ENCODE measurements at places on chromosomes 12 and 14.

DNA sequence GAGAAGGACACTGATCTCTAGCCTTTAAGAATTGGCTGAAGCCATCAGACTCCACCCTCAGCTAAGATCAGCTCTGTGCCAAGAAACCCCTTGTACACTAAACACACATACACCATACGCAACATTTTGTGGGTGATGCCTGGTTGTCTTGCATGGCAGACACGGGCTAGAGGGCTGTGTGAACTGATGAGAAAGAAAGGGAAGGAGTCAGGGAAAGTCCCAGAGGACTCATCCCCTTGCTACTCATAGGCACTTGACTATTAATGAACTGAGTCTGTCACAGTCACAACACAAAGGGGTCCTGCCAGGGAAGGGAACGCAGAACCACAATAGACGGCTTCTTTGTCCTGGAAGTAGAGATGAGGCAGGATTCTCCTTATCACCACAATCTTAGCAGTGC is 80.8 kb downstream of the EMP1 start:
- DNase-seq, result no peak

DNA sequence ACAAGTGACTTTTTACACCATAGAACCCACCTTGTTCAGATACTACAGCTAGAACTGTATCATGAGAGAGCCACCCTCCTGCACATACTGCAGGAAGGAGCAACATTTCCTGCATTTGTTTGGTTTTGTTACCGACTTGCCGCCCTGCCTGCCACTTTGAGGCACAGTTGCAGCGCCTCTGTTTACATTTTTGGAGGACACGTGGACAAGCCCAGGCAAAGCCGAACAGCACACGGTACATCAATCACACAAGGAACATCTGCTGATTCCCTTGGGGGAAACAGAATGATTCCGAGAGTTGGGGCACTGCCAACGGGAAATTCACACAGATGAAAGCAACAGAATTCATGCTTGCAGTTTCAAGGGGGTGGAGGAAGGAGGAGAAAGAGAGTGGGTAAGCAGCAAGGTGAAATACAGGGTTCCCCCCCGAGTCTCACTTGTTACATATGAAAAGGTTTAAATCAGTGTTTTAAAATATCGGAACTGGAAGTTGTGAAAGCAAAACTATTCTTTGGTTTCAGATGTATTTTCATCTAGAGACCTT is 110.7 kb downstream of the BTG1 start:
- DNase-seq, result peak; percentile 55

GRCh38 chr14:88698651-88699050 is 94.1 kb downstream of the EML5 start:
- DNase-seq, result no peak

DNA sequence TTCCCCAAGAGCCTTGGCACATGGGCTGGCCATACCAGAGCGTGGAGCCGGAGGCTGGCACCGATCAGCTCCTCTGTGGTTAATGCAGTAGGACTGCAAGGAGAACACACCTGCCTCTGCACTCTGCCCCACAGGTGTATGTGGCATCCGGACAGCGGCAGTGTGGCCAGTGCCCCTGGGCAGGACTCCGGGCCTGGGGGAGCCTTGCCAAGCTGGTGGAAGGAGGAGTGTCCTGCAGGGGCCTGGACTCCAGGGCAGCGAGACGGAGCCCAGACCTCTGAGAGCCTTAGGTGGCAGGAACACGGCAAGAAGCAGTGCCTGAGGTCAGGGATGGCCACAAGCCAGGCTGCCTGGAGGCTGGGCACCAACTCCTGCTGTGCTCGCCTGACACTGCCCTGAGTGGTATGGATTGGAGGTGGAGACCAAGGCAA is 5.3 kb upstream of the BEGAIN start:
- DNase-seq, result no peak

DNA sequence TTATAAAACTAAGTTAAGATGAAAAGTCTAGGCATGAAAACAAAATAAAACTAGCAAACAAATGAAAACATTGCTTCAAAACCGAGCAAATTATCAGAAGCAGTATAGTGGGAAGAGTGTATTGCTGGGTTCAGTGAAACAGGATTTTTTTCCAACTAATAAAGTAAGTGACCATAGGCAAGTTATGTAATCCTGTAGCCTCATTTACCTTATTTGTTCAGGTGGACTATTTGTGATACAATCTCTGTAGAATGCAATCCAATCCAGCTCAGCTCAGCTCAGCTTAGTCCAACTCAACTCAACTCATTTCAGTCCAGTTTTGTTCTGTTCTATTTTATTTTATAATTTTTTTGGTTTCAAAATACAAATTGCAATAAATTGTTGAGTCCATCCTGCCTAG is 276.7 kb upstream of the LRIG3 start:
- no peak for DNase-seq

DNA sequence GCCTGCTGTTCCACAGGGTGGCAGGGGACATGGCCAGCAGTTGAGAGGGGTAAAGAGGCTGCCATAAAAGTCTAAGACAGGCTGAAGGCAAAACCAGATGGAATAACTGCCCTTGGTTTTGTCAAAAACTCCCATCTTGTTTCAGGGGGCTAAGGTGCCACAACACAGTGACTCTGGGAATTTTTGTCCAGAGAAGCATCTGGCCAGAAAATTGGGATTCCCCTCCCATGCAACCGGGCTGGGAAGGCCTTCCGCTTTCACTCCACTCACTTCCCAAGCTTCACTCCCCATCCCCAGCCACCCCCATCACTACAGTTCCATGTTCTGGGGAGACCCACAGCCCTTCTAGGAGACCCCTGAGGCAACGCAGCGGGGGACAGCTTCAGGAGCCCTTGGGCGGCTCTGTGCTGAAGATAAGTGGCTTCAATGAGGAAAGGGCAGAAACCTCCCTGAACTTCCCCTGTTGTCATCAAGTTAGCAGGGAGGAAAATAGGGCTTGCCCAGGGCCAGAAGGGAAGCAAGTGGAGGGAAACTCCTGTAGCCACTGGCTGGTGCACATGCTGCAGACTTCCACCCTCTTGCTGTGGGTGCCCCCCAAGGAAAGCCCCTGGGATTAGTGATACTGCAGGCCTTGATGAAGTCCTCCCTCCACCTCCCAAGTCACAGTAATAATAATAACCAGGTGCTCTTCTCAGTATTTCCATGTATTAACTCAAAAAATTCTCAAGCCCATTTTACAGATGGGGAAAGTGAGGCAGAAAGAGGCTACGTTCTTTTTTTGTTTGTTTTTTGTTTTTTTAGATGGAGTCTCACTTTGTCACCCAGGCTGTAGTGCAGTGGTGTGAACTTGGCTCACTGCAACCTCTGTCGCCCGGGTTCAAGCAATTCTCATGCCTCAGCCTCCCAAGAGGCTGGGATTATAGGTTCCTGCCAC is 6.0 kb downstream of the TMEM229B start:
- DNase-seq, result no peak

GRCh38 chr12:120980800-120981368 is 2.5 kb downstream of the HNF1A start:
- DNase-seq, result no peak

DNA sequence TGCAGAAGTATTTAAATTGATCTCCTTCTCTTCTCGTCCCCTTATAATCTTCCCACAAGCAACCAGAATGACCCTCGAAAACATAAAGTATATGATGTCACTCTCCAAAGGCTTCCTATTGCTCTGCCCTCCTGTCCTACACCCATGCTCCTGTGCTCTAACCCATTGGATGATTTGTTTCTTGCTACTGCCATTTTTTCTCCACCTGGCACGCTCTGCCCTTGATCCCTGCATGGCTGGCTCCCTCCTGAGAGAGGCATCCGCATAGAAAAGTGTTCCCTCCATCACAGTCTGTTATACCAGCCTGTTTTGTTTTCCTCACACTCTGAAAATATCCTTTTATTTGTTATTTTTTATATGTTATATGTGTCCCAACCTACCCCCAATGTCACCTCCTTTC is 19.8 kb downstream of the MYRFL start:
- DNase-seq, result no peak

- DNase-seq, result peak; percentile 18
Measured at GRCh38 chr12:6340745-6341416, 995 bp downstream of the TNFRSF1A start.

GRCh38 chr12:122172262-122172939 is 1.6 kb downstream of the IL31 start:
- no peak for DNase-seq

GRCh38 chr14:94400422-94400841 is 12.0 kb upstream of the SERPINA1 start:
- DNase-seq, result peak; percentile 35

DNA sequence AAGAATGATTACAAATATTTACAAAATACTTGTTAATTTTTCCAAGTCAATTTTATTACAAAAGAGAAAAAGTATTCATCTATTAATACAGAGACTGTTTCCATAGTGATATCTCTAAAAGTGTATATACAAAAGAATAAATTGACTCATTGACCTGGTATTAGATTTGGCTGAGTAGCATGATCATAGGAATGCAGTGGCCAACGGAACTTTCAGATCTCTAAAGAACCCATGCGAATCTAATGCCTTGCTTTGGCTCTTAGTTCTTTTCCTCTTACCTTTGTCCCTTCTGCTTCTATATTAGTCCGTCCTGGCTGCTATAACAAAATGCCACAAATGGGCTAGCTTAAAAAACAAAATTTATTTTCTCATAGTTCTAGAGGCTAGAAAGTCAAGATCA is 717.8 kb downstream of the TMTC2 start:
- peak; percentile 31 for DNase-seq

- no peak for DNase-seq
Measured at GRCh38 chr14:69841656-69842055, 37.6 kb upstream of the SMOC1 start.

- DNase-seq, result no peak
Measured at GRCh38 chr12:115474539-115475353, 790.8 kb upstream of the TBX3 start.

GRCh38 chr12:75439048-75439447 is 41.5 kb upstream of the GLIPR1 start:
- no peak for DNase-seq

- DNase-seq, result peak; percentile 52
Measured at GRCh38 chr14:64536488-64537245, 3.9 kb upstream of the HSPA2 start.

- no peak for DNase-seq
Measured at GRCh38 chr14:99247772-99248171, 24.2 kb downstream of the BCL11B start.

- no peak for DNase-seq
Measured at GRCh38 chr14:53888535-53889386, 67.9 kb downstream of the BMP4 start.

All from astrocyte of the hippocampus (primary cell).